ENCODE measurements at places on chromosomes 4 and X. TPM values are rescaled to one million over a fixed set of nuclear protein-coding genes. Genes with fewer than 3 reads are reported as not detected.

GRCh38 chr4:105808030-105808749, 87.1 kb upstream of the NPNT start:
- DNase-seq, result no peak

DNA sequence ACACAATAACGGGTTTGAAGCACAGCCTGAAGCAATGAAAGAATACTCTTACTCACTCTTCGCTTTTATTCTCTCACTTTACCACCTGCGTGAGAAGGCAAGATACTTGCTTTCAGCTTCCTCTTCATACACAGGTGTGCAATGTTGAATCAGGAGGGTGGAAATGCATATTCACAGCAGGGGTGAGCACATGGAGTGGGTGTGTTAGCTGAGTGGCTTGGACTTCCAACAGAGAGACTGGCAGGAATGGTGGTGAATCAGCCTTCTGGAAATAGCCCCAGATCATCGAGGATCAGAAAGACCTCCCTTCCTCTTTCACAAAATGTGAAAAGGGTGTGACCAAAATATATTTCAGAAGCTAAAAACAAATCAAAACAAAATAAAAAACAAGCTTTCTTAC, 521.2 kb downstream of the STIM2 start:
- no peak for DNase-seq

DNA sequence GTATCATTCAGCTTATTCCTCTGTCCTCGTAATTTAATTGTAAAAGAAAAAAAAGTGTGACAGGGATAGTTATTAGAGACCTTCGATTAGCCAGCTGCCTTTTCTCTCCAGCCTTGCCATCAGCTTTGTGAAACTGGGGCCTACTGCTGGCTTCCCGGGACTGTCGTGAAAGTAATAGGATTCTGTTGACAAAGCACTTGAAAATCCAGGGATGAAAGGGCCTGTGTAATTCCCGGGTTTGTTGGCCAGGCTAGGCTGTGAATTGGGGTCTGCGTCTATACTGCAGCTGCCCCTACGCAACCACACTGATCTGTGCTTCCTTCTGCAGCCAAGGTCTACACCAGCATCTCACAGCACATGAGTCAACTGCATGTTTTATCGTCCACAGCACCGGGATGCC, 120.4 kb upstream of the SCML1 start:
- no peak for DNase-seq

- DNase-seq, result no peak
These were observed 207.4 kb upstream of the INTU start for GRCh38 chr4:127425202-127425845.

GRCh38 chr4:46491455-46491854, 101.5 kb upstream of the GABRA2 start:
- DNase-seq, result no peak

DNA sequence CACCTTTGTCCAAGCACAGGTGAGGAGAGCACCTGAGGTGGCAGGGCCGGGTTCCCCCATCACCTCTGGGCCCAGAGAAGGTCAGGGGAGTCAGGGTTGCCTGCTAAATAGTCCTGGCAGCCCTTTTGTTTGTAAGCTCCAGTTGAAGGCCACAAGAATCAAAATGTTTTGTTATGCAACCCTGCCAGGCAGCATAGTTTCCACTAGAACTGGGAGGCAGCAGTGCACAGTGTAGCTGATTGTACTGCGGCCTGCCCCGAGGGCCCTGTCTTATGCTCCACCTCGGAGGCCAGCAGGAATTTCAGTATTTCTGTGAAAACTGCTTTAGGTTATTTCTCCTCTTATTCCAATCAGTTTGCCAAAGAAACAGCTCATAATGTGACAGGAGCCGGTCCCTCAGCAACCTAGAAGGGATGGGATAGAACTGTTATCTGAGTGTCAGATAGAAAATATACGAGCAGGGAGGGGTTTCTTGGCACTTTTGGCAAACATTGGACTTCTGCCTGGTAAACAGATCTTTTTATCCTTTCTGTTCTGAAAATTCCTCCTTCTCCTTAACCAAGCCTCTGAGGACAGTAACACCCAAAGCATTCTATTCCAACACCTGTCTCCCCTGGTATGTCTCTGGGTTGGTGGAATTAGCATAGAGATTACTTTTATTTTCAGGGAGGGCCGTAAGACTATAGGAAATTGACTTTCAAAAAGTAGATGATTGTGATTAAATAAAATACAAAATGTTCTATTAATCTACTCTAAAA, 93.6 kb downstream of the LNX1 start:
- peak; percentile 53 for DNase-seq

DNA sequence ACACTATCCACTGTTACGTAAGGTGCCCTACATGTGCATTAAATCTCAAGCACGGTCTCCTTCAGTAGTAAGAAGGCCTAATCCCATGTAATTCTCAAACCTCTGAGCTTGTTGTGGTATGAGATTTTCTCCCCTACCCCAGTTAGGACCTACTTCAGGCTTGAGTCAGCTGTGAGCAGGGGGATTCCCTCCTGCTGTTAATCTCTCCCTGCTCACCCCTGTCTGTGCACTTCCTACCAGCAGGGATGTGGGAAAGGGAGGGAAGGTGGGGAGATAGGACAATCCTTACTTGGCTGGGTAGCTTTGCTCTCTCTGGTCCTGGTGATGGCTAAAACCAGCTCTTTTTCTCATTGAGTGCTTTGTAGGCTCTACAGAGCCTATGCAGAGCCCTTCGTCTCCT, 60.8 kb downstream of the PALLD start:
- DNase-seq, result no peak

DNA sequence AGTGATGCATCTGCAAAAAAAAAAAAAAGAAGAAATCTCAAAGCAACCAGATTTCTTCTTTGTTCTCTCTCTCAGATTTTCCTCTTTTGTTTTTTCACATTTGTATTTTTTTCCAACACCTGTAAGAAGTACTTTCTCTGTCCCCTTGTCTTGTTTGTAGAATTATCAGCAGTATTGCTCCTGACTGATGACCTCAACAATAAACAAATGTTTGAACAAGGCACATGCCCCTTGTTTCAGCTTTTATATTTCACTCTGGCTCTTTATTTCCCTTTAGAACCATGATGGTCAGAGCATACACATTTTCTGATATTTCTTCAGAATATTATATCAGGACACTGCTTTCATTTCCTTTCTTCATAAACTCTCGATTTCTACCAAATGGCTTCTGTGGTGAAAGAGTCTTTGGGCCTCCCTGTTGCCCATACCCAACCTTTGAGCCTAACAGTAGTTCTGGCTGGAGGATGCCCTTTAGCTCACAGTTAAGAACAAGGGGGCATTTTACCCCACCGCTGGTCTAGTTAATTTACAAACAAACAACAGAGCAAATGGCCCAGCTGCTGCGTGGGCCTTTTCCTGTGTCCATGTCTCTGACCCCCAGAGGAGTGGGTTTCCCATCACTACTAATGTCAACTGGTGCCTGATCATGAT, 142.5 kb upstream of the SMAD1 start:
- DNase-seq, result no peak

DNA sequence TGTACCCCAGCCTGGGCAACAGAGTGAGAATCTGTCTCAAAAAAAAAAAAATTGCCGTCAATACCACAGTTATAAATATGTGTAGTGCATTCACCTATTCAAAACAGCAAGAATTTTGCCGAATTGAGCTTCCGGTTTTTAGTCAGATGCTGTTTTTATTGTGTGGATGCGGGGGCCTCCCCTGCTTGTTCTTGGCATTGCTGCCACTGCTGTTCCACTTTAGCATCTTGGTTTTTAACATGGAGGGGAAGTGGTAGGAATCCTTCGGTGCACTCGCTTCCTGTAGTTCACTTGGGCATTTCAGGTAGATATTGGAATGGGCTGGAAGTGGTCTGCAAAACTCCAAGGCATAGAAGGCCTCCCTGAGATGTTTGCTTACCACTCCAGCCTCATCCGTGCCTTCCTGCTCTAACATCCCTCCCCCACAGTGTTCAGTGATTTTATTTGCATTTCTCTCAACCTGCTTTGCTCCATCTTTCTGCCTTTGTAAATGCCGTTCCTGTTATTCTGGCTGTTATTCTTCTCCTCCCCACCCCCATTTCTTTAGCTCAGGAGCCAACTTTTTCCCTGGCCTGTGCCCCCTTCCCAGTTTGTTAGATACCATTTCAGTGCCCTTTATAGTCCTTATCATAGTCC, 25.5 kb downstream of the MOB1B start:
- no peak for DNase-seq

- peak; percentile 79 for DNase-seq
These were observed 998 bp upstream of the DUSP9 start for GRCh38 chrX:153645921-153646488.

DNA sequence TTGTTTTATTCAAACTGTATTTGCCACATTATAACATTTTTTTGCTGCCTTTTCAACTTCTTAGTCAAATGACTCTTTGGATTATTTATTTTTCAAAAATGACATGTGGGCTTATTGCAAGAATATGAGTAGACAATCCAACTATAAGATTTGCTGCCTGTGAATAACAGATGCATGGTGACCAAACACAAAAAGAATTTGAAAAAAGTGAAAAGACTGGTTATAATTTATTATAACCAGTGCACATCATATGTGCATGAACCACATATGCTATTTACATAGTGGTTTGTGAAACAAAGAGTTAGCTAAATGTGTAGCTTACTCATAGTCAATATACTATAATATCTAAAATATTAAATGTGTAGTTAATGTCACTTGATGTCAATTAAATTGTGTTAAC, 2086.8 kb downstream of the ARAP2 start:
- no peak for DNase-seq

- peak; percentile 31 for DNase-seq
These were observed 15.3 kb downstream of the STAG2 start for GRCh38 chrX:123976706-123977316.

GRCh38 chr4:17517664-17518063, 2.7 kb downstream of the CLRN2 start:
- no peak for DNase-seq

GRCh38 chr4:140876615-140877364, 120.6 kb upstream of the TBC1D9 start:
- DNase-seq, result no peak

DNA sequence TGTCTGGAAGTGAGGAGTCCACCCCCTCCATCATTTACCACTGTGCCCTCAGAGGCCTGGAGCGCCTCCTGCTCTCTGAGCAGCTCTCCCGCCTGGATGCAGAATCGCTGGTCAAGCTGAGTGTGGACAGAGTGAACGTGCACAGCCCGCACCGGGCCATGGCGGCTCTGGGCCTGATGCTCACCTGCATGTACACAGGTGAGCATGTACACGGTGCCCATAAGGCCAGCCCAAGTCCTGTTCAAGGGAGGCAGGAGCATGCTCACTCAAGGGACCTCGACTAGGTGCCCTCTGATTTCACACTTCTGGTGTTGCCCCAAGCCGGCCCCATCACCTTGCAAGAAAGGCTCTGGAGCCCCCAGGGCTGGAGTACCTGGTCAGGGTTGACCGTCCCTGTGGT, 13.4 kb upstream of the MSANTD1 start:
- no peak for DNase-seq

DNA sequence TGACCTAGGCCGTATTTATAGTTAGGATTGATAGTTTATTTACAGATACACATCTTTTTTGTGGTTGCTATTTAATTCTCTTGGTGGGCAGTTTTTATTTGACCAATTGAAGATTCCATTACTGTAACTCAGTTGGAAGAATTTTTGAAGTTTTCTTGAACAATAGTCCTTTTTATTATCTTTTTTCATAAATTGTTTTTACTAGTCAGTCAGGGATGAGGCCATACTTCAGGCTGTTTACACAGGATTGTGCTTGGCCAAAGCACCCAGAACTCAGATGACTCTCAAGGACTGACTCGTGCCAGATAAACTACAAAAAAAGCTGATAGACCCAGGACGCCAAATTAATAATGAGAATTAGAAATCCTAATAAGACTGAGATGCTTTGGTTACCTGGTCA, 7.0 kb downstream of the HERC3 start:
- no peak for DNase-seq

DNA sequence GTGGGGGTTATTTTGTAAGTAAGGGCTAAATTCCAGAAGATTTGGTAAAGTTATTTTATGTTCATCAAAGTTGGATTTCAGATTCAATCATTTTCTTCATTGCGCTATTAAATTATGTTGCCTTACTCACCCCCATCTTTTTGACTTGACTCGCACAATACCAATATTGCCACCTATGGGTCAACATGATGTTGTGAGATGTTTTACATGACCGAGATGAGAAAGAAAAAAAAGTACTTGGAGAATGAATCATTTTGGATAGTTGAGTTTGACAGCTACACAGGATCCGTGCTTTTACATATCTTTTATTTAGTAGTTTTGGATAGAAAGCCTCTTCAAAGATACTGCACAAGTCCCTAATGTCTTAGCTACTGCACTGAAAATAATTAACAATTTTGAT, 224.2 kb upstream of the EMCN start:
- peak; percentile 4 for DNase-seq

DNA sequence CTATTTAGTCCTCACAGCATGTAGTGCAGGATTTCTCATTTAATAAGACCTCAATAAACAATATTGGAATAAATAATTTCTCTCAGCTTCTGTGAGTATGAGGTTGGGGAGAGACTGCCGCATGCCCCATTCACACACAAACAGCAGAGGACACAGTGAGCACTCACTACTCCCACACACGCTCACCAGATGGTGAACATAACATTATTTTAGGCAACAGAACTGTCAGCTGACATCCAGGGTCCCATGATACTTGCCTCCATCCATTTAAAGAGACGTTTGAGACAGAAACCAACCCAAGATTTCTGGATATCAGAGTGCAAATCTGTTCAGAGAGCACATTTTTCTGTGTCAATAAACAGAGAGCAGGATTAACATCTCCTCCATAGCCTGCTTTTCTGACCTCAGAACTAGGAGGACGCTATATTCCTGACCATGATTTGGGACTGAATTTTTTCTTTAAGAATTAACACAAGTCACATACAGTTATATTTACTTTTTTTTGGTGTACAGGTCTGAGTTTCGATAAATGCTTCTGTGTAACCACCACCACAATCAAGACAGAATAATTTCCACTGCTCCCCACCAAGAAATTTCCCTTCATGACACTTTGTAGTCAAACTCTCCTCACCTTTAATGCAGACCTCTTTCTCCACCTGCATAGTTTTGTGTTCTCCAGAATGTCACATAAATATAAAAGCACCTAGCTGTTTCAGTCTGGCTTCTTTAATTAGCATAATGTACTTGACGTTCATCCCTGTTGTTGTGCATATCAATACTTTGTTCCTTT, 16.7 kb downstream of the GPRIN3 start:
- DNase-seq, result no peak

GRCh38 chr4:17126321-17126966, 228.0 kb upstream of the LDB2 start:
- DNase-seq, result no peak

- DNase-seq, result no peak
These were observed 3.9 kb downstream of the MTHFD2L start for GRCh38 chr4:74161666-74162450.

The ANXA5 gene
- polyA plus RNA-seq, result 175 TPM

The ENOX2 gene
- polyA plus RNA-seq, result 5.9 TPM

The FMR1NB gene
- polyA plus RNA-seq, result not detected

The SYTL4 gene
- 0.22 TPM for polyA plus RNA-seq

The DCHS2 gene
- polyA plus RNA-seq, result 0.05 TPM

The MAOA gene
- polyA plus RNA-seq, result 13.4 TPM

The WDR44 gene
- polyA plus RNA-seq, result 2.2 TPM

The SERPINA7 gene
- 456 TPM for polyA plus RNA-seq

The REPS2 gene
- 0.05 TPM for polyA plus RNA-seq

The RAB33B gene
- 7.6 TPM for polyA plus RNA-seq

The MAGT1 gene
- 38.0 TPM for polyA plus RNA-seq

All from HepG2 (cell line).